ENCODE measurements at places on chromosomes 5 and 9.

DNA sequence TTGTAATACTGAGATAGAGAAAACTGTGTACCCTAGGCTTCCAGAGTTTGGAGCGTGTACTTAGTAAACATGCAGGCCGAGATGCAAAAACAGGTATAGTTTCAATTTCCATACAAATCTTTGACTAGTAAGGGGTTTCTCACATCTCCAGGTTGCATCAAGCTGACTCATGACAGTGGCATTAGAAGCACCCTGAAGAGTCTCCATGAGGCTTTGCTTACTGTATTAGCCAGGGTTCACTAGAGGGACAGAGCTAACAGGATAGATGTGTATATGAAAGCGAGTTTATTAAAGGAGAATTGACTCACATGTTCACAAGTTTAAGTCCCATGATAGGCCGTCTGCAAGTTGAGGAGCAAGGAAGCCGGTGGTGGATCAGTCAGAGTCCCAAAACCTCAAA, 275.3 kb upstream of the CDH6 start:
- DNase-seq: no peak

DNA sequence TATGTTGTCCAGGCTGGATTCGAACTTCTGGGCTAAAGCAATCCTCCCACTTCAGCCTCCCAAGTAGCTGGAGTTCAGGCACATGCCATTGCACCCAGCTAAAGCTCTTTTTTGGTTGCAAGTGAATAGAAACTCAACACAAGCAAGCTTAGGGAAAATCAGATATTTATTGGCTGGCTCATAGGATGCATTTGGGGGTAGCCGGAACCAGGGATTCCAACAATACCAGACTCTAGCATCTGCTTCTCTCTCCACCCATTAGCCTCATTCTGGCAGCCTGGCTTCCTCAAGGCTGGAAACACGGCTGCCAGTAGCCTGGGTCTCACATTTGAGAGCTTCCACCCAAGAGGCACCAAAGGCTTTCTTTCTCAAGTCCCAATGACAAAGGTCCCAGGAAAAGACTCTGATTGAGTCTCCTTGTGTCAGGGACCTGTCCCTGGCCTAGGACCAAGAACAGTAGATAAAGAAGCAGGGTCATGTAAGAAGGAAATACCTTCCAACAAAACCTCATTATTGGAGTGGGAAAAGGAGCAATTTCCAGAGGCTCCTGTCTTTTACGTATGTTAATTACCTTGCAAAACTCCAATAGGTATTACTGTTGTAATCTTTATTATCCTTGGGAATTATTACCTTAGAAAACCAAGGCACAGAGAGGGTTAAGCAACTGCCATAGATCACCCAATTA, 23.0 kb upstream of the B4GALT1 start:
- no peak for DNase-seq

DNA sequence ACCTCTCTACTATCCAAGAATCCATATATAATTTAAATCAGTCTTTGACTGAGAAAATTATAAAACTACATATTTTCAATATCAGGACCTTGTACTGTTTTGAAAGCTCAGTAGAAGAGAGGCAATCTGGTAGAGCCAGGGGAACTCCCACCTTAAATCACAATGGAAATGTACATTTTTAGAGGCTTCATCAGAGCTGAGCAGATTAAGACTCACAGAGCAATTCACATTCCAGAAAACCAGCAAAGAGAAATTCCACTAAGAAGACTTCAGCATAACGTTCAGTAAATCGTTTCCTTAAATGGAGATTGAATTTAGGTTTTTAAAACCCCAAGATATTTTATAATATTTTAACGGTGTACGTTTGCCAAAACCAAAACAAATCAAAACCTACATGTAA, 227.8 kb upstream of the TRPM3 start:
- no peak for DNase-seq

DNA sequence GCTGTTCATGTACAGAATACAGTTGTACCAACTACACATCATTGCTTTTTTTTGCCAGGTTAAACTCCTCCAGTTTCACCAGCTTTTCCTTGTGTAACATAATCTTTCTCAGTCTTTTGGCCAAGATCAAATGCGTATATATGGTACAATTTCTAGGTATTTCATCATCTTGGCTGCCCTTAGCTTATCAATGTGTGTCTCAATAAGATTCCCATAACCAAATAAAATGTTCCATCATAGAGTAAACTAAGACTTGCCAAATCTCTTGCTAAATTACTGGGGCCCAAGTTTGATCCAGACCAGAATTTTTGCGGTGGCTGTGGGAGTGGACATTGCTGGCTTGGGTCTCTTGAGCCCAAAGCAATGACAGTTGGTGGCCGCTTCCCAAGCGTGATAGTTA, 24.3 kb upstream of the ERBIN start:
- DNase-seq: no peak

DNA sequence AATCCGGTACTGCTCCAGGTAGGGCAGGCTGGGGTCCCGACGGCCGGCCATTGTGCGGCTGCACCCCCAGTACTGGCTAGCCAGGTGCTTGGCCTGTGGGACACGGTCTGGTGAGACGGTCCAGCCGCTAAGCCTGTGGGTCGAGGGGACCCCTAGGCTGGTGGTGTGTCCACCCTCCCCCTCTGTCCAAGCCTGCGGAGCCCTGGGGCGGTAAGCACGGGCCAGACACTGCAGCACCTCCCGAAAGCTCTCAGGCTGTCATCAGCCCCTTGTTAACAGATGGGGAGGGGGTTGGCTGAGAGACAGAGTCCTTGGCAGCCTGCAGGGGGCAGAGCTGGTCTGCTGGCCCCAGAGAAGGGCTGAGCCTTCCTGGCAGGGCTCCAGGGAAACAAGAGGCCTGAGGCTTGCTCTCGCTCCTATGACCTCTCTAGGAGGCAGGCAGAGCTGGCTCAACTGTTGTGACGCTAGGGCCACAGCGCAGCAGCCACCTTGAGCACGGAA, 11.8 kb upstream of the MRNIP start:
- DNase-seq: peak; percentile 20

- no peak for DNase-seq
These were observed 7.3 kb downstream of the ENG start for GRCh38 chr9:127847178-127847510.

- DNase-seq: no peak
These were observed 439.0 kb downstream of the ENC1 start for GRCh38 chr5:74201334-74202081.

DNA sequence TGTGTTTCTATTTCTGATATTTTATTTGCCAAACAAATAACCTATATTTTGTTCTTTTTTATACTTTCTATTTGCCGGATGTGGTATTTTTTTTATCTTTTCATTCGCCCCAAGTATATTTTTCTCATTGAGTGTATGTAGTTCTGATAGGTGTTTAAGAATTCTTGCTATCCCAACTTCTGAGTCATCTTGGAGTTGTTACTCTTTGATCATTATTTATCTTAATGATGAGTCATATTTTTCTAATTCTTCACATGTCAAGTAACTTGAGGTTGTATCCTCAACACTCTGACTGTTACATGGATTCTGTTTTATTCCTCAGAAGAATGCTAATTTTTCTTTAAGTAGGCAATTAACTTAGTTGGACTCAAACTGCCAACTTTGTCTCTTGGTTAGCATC, 498.1 kb downstream of the TLE1 start:
- DNase-seq: no peak

GRCh38 chr5:31811210-31811609, 172.3 kb downstream of the PDZD2 start:
- no peak for DNase-seq

DNA sequence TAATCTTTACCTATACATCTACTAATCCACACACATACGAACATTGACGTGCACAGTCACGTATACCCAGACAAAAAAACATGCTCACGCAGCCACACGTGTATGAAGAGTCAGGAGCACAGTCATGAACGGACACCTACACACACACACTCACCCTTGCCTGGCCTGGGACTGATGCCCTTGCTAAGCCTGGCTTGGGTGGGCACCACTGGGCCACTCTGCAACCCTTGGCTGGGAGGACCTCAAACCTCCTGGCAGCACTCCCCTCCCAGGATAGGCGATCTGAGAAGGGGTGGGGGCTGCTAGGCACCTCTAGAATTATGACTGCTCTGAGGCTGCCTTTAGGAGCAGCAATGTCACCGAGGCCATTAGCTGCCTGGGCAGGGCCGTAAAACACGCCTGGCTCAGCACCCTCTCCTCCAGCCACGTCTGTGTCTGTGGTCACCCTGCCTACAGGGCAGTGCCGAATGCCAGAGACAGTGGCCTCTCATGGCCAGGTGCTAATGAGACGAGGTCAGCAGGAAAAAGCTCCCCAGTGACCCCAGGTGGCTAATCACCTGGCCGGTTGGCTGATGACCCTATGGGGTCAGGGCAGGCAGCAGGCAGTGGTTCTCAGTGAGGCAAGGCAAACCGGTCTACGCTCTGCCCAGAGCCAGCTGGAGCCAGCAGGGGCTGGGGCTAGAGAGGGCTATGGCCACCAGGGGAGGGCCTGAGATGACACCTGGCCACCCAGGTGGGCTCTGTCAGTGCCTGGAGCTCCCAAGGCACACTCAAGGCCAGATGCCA, 33.7 kb upstream of the MVB12B start:
- DNase-seq: no peak

DNA sequence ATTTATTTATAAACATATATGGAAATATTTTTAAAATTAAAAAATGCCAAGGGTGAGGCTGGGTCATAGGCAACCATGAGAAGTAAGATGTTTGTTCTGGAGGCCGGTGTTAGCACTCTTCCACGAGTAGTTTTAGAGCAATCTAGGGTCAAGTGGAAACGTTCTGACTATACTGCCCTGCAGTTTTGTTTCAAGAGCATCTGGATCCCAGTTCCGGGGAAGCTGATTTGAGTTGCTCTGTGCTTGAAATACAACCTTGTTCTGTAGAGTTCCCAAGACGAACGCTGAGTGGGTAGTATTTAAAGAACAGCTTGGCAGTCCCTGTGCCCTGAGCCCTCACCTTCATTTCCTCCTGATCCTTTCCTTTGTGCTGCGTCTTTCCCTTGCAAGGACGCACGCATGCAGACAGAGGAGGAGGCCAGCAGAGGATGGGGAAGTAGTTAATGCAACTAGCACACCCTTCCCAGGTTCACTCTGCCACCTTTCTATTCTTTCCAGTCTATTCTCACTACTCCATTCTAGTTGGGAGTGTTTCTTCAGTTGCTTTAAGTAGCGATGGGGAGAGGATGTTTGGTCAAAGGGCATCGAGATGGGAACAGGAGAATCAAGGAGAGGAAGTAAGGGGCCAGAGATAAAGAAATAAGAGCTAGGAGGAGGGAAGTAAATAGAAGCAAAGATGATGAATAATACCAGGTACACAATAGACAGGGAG, 68.3 kb upstream of the ZSWIM6 start:
- no peak for DNase-seq

DNA sequence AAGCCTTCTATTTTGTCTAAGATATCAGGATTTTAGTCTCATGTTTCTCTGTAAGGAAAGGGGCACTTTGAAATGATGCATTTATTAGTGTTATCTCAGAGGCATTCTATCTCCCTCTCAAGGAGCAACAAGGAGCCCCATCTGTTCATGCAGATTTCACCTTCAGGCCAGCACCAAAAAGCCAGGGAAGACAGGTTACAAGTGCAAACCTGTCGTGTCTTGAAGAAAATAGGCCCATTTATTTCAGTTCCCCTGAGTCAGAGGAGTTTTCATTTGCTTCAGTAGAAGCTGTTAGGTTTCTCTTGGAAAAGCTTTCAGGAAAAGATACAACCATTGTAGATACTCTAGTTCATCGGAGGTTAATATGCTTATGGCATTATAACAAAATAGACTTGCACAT, 97.2 kb downstream of the SPOCK1 start:
- no peak for DNase-seq

DNA sequence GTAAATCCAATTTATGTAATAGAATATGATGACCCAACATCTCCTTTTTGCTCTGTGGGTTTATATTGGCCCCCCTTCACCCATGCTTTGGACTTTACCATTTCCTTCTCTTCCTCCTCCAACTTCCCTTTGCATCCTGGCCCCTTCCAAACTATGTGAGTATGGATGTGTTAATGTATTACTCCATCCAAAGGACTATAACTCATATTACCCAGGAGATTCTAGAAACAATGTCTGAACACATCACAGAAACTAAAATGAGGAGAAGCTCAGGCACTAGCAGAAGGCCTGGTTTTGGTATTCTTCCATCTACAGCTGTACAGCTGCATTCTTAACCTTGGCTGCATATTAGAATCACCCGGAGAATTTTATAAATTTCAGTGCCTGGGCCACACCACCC, 110.7 kb downstream of the PDE4D start:
- DNase-seq: no peak

DNA sequence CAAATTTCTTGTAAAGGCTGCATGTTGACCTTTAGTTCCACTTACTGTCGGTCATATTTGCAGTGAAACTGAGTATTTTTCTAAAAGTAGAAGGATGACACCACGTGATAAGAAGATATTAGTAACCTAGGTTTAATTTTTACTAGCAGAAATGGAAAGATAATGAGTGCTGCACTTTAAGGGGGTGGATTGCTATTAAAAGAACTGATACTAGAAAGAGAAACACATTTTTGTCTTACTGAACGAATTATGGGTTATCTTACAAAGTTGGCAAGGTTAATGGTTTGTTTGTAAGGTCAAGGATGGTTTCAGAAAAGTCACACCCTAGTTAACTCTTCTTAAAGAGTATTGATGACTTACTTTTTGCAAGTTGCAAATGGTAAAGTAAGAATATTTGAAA, 2.4 kb downstream of the MACIR start:
- DNase-seq: no peak

- DNase-seq: no peak
These were observed 23.1 kb upstream of the TRPM3 start for GRCh38 chr9:71144495-71144894.

DNA sequence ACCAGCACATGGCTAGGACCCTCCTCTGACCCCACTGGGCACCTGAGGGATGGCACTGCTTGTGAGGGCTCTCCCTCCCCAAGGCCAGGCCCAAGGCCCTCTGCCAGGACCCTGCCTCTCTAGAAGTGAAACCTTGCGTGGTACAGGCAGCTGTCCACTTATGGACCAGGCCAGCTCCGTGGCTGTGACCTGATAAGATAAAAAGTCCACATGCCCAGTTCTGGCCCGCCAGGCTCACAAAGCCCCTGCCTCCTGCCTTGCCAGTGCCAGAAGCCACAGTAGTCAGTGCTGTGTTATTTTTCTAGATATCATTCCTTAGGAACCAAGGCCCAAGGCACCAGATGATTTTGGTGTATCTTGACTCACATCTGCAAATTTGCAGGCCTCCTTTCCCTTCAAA, 14.0 kb upstream of the SPATA31E1 start:
- DNase-seq: no peak

DNA sequence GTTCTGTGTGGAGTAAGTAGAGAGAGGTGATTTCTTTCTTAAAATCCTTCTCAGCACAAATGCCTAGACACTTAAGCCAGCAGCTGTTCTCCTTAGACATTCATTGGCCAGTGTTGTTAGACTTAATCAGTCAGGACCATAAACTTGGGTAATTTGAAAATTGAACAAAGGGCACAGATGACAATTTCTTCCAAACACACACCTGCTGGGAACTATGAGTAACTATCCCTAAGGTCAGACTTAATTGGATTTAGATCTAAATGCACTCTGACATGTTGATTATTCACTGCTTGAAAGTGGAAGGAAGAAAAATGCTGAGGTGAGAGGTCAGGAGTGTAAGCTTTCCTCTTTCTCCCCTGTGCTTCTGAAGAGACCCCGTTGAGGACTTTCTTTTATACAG, 1083.7 kb upstream of the DMAC1 start:
- no peak for DNase-seq

GRCh38 chr5:134082264-134082992, 32.1 kb upstream of the TCF7 start:
- DNase-seq: no peak

- no peak for DNase-seq
These were observed 10.0 kb downstream of the PTBP3 start for GRCh38 chr9:112323378-112323854.

GRCh38 chr5:123441408-123441807, 18.2 kb upstream of the CEP120 start:
- DNase-seq: no peak
